ENCODE measurements at places on chromosomes 4 and X. TPM values are rescaled to one million over a fixed set of nuclear protein-coding genes. Genes with fewer than 3 reads are reported as not detected.

- H3K27ac ChIP-seq, result no peak overlapping the region
- no peaks in the 10 kb centered on the region for H3K4me1 ChIP-seq
- H3K27me3 ChIP-seq, result no peaks in the 10 kb centered on the region
Measured at GRCh38 chr4:187042251-187042650, 318.6 kb upstream of the FAT1 start.

The CENPE gene
- total RNA-seq, result 0.26 TPM

GRCh38 chrX:51837921-51838320 is 55.5 kb upstream of the MAGED1 start:
- H3K4me1 ChIP-seq, result no peaks in the 10 kb centered on the region
- H3K4me3 ChIP-seq, result no peak overlapping the region
- DNase-seq, result peak; percentile 67
- no peaks in the 10 kb centered on the region for H3K27me3 ChIP-seq
- H3K27ac ChIP-seq, result peak overlapping the region; percentile 7
- no peaks in the 10 kb centered on the region for H3K36me3 ChIP-seq

The ATP1B4 gene
- total RNA-seq, result not detected

- no peak overlapping the region for H3K4me3 ChIP-seq
- H3K4me1 ChIP-seq, result no peaks in the 10 kb centered on the region
- DNase-seq, result no peak
- no peaks in the 10 kb centered on the region for H3K36me3 ChIP-seq
Measured at GRCh38 chr4:56648021-56648823, 32.9 kb downstream of the HOPX start.

The NUP62CL gene
- total RNA-seq, result not detected

- H3K27ac ChIP-seq, result no peak overlapping the region
- no peaks in the 10 kb centered on the region for H3K27me3 ChIP-seq
Measured at GRCh38 chr4:67576538-67576937, 18.0 kb downstream of the STAP1 start.

The CENPI gene
- total RNA-seq, result 2.7 TPM

- H3K36me3 ChIP-seq, result no peaks in the 10 kb centered on the region
- H3K4me1 ChIP-seq, result no peaks in the 10 kb centered on the region
- no peak overlapping the region for H3K4me3 ChIP-seq
- H3K27me3 ChIP-seq, result no peaks in the 10 kb centered on the region
Measured at GRCh38 chr4:43690116-43690515, 758.5 kb downstream of the KCTD8 start.

DNA sequence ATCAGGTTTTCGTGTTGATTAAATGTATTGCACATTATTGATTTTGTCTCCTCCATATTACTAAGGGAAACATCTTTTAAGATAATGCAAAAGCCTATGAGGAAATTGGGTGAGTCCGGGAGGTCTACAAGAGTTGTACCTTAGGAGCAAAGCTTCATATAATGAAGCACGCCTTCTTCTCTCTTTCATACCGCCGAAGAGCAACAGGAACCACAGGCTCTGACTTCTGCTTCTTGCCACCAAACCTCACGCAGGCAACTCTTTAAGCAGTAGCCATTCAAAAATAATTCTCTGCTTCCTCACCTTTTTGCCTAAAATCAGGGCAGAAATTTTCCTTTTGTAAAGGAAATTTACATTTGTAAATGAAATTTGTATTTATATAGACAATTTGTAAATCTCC is 139.6 kb downstream of the SPRY1 start:
- DNase-seq, result no peak
- H3K27ac ChIP-seq, result no peak overlapping the region
- no peak overlapping the region for H3K4me3 ChIP-seq
- H3K4me1 ChIP-seq, result no peaks in the 10 kb centered on the region
- H3K27me3 ChIP-seq, result no peaks in the 10 kb centered on the region

GRCh38 chrX:147788641-147789350 is 122.9 kb upstream of the FMR1 start:
- no peak for DNase-seq
- H3K27me3 ChIP-seq, result no peaks in the 10 kb centered on the region
- H3K4me1 ChIP-seq, result no peaks in the 10 kb centered on the region

- H3K27ac ChIP-seq, result no peak overlapping the region
- H3K4me3 ChIP-seq, result no peak overlapping the region
- DNase-seq, result no peak
- H3K4me1 ChIP-seq, result no peaks in the 10 kb centered on the region
- no peaks in the 10 kb centered on the region for H3K27me3 ChIP-seq
- H3K36me3 ChIP-seq, result no peaks in the 10 kb centered on the region
Measured at GRCh38 chr4:180314972-180315371, 1928.2 kb upstream of the TENM3 start.

The RPL39 gene
- total RNA-seq, result 2,991 TPM

GRCh38 chr4:29861307-29861706 is 858.9 kb upstream of the PCDH7 start:
- no peak for DNase-seq
- H3K27me3 ChIP-seq, result no peaks in the 10 kb centered on the region
- no peak overlapping the region for H3K4me3 ChIP-seq
- H3K27ac ChIP-seq, result no peak overlapping the region

The GPR143 gene
- 0.26 TPM for total RNA-seq

The RTL9 gene
- 0.48 TPM for total RNA-seq

DNA sequence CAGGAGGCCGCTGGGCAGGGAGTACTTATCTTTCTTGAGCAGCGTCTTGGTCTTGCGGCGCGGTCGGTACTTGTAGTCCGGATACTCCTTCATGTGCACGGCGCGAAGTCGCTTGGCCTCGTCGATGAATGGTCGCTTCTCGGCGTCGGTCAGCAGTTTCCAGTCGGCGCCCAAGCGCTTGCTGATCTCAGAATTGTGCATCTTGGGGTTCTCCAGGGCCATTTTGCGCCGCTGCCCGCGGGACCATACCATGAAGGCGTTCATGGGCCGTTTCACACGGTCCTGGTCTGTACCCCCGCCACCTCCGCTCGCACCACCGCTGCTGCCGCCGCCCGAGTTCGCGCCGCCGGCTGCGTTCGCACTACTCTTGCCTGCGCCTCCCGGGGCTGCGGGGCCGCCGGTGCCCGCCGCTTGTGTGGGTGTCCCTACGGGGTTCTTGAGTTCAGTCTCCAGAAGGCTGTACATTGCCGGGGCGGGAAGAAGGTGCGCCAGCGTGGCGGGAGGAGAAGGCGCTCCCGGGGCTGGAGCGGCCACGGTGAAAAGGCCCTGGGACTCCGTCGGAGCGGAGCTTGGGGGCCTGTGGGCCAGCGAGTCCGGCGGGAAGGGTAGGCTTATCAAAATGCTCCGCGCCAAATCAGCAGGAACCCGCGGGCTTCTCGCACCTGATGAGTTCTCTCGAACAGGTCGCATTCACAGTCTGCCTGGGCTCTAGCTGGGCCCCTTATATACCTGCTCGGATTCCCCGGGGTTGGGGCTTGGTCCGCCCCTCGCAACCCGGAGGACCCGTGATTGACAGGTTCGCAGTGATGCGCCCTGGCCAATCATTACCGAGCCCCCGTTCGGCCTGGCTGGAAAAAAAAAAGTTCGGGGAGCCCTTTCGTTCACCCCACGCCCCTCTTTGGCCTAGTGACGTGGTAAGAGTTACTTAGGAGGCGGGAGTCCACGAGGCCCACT is at the start of gene SOX3:
TSS of gene SOX3 (minus strand) at position 699 of the 954 bp plus-strand sequence. CDS start at position 690, 9 bp downstream.
- no peak within 1 kb of the TSS for H3K4me3 ChIP-seq
- H3K36me3 ChIP-seq, result no peaks in the 10 kb centered on the region
- no peaks in the 10 kb centered on the region for H3K27me3 ChIP-seq

DNA sequence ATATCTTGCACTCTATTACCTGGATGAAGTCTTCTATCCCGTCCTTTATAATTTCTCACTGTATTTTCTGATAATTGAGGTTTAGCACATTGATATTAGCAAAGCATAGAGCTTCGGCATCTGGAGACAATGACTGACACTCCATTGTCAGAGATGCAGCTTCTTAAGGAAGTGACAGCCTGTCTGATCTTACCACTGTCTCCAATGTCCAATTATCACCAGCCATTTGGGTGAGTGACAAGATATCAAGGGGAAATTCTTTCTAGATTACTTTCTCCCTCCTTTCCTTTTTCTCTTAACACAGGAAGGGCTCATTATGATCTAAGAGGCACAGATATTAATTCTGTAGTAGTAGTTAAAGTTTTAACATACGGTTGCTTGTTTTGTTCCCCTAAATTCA is 86.4 kb downstream of the LDB2 start:
- H3K4me3 ChIP-seq, result no peak overlapping the region
- H3K27me3 ChIP-seq, result no peaks in the 10 kb centered on the region
- no peak for DNase-seq
- H3K27ac ChIP-seq, result no peak overlapping the region
- H3K4me1 ChIP-seq, result peaks cover 3% of the 10 kb centered on the region

- no peak overlapping the region for H3K4me3 ChIP-seq
- no peak overlapping the region for H3K27ac ChIP-seq
- H3K27me3 ChIP-seq, result no peaks in the 10 kb centered on the region
- no peak for DNase-seq
Measured at GRCh38 chr4:144449611-144450010, 196.3 kb upstream of the HHIP start.

DNA sequence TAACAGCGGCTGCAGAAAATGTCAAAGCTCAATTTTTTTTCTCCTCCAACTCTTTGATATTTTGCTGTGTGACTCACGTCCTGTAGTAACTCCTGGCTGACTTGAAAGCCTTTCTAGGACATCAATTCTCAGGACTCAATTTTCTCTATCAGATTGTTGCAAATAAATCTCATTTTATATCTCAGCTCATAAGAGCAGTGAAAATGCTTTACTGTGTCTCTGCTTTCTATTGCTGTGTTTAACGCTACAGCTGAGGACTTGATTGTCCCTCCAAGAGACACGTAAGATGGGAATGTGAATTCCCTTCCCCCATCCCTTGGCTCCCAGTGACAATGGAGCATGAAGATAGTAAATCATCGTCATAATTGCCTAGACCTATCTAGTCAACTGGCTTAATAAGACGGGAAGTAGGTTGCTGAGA is 20.5 kb upstream of the CBR4 start:
- no peak overlapping the region for H3K27ac ChIP-seq
- H3K4me1 ChIP-seq, result no peaks in the 10 kb centered on the region
- DNase-seq, result no peak
- H3K27me3 ChIP-seq, result no peaks in the 10 kb centered on the region
- H3K4me3 ChIP-seq, result no peak overlapping the region
- H3K36me3 ChIP-seq, result no peaks in the 10 kb centered on the region

GRCh38 chrX:43898406-43899035 is 16.3 kb upstream of the MAOB start:
- no peak for DNase-seq
- no peaks in the 10 kb centered on the region for H3K4me1 ChIP-seq
- no peaks in the 10 kb centered on the region for H3K27me3 ChIP-seq
- H3K36me3 ChIP-seq, result no peaks in the 10 kb centered on the region
- no peak overlapping the region for H3K4me3 ChIP-seq

The GRIA3 gene
- 7.4 TPM for total RNA-seq

DNA sequence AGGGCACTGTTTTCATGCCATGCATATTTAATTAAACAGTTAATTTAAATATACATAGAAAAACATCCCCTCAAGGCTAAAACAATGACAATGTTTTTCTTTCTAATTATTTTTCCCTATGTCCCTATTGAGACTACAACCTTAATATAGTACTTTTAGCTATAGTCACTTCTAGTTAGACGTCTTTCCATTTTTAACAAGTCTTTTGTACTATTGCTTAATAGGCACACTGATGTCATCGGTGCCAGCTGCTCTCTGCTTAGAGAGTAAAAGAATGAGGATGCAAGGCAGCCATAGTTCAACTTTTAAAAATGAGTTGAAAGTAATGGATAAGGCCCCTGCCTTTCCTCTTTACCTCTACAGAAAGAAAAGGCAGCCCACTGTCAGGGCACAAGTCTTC is 191.1 kb downstream of the KCTD8 start:
- no peak overlapping the region for H3K4me3 ChIP-seq
- no peak for DNase-seq
- H3K4me1 ChIP-seq, result no peaks in the 10 kb centered on the region
- H3K36me3 ChIP-seq, result no peaks in the 10 kb centered on the region
- H3K27ac ChIP-seq, result no peak overlapping the region

The NR0B1 gene
- total RNA-seq, result not detected

GRCh38 chr4:80172203-80172602 is 25.1 kb upstream of the PRDM8 start:
- no peaks in the 10 kb centered on the region for H3K36me3 ChIP-seq
- no peak for DNase-seq
- H3K4me3 ChIP-seq, result no peak overlapping the region
- no peaks in the 10 kb centered on the region for H3K4me1 ChIP-seq

DNA sequence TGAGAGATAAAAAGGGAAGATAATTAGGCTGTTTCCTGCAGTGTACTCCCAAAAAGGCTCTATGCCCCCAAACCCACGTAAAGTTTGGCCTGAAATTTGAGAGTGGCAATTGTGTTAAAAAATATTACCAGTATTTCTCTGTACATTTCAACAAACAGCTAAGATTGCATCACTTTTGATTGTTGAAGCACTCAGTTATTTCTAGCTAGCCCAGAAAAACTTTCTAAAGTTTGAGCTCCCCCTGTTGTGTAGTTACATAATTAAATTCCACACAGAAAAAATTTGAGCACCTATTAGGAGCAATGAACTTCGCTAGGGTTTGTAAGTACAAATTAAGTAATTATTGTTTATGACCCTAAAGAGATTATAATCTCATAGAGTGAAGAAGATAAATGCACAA is 109.4 kb downstream of the DLG3 start:
- no peak overlapping the region for H3K4me3 ChIP-seq
- no peaks in the 10 kb centered on the region for H3K4me1 ChIP-seq

- H3K27ac ChIP-seq, result no peak overlapping the region
- H3K36me3 ChIP-seq, result no peaks in the 10 kb centered on the region
- H3K4me1 ChIP-seq, result no peaks in the 10 kb centered on the region
- H3K4me3 ChIP-seq, result no peak overlapping the region
- DNase-seq, result no peak
Measured at GRCh38 chrX:20681683-20682082, 415.0 kb upstream of the RPS6KA3 start.

GRCh38 chr4:164770010-164770724 is 16.2 kb downstream of the SMIM31 start:
- H3K27ac ChIP-seq, result no peak overlapping the region
- H3K27me3 ChIP-seq, result no peaks in the 10 kb centered on the region
- DNase-seq, result no peak
- no peaks in the 10 kb centered on the region for H3K36me3 ChIP-seq

All from uterus (tissue), 4 donors.